ENCODE measurements at places on chromosomes 7 and 10.

DNA sequence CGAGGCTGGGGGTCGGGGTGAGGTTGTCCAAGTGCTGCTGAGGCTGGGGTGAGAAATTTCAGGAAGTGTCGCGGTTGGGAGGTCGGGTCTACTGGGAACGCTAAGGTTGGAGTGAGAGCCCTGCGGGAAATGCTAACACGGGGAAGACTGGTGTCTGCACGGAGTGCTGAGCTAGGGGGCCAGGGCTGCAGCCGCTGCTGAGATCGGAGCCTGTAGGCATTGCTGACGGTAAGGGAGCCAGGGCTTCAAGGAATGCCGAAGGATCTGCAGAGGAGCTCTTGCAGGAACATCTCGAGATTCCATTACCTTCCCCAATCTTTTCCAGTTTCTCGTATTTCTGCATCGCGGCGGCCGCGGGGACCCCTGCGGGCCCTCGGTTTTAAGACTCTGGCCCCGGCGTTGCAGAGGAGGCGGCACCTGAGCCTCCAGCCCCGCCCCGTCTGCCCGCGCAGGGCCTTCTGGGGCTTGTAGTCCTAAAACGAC, at the start of gene CDK5:
CDK5 (minus strand) TSS at position 392 of the 483 bp plus-strand sequence; CDS start at position 343, 49 bp downstream.
- DNase-seq, result no peak

- no peak for DNase-seq
Measured at GRCh38 chr10:75414527-75414926, 13.0 kb upstream of the ZNF503 start.

DNA sequence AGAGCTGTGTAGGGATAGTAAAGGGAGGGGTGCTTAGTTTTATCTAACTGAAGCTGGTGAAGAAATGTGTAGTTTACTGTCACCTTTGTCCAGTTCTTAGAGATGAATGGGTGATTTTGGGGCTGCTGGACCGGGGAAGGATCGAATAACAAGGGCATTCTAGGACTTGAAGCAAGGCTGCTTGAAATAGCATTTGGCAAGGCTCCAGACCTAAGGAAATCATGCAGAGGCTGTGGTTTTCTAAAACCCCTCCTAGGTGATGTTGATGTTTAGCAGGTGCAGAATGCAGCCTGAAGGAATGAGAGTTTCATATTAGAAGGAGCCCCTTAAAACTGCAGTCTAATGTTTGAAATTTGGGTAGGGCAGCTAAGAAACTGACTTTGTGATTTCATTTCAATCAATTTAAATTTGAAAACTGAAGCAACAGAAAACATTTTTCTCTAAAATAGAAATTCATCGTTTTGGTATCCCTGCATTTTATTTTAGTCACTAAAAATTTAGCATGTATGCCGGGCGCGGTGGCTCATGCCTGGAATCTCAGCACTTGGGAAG, 68.5 kb downstream of the TET1 start:
- peak; percentile 66 for DNase-seq

DNA sequence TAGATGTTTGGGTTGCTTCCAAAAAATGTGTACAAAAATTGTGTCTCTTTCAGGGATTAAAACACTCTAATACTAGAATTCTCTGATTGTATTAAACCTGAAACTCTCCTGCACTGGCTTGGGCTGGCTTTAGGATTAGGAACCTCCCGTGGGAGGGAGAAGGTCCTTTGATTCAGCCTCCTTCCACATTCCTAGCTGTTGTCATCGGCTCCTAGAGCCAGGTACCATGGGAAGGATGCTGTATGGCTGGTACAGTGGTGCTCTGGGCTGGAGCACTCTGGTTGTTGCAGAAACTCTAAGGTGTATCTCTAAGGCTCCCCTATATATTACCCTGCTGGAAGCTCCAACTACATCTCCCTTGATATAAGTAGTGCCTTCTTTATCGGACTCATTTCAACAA, 245.2 kb upstream of the FOXK1 start:
- DNase-seq, result no peak

All from fibroblast of lung (primary cell).